ENCODE measurements at places on chromosomes 3 and 15.
A peak's percentile ranks its signal among the peaks of the same experiment; 100 is the strongest.

DNA sequence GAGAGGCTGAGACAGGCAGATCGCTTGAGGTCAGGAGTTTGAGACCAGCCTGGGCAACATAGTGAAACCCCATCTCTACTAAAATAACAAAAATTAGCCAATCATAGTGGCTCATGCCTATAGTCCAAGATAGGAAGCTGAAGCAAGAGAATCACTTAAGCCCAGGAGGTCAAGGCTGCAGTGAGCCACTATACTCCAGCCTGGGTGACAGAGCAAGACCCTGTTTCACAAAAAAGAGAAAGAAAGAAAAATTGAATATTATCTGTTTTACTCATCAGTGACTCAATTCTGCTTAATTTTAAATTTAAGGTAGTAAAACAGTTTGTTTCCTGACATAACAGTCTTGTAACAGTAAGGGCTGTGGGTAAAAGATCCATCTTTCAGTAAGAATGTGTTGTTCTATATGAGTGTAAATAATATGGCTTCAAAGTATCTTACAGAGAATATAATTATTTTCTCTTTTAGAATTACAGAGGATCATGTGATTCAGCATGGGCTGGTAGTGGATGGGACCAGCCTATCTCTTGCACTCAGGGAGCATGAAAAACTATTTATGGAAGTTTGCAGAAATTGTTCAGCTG is 85.8 kb downstream of the ATP11B start:
- DNase-seq = no peak

DNA sequence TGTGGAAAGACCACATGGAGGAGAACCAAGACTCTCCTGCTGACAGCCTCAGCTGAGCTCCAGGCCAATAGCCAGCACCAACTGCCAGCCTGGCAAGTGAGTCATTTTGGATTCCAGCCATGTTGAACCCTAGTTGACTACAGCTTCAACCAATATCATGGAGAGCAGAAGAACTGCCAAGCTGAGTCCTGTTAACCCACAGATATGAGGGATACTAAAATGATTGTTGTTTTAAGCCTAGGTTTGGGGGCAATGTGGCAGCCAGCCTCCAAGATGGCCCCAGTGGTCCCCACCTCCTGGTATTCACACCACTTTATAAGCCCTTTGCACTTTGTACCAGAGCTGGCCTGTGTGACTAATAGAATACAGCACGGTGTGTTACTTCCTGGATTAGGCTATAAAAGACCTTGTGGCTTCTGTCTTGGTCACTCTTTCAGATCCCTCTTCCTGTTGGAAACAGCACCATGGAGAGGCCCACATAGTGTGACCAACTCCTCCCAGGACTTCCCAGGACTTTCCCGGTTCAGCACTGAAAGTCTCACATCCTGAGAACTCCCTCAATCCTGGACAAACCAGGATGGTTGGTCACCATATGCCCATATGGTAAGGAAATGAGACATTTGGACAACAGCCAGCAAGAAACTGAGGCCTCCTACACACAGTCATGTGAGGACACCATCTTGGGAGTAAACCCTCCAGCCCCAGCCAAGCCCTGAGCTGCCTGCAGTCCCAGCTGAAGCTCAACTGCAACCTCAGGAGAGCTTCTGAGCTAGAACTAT is 32.4 kb upstream of the CDV3 start:
- DNase-seq = peak; percentile 95

DNA sequence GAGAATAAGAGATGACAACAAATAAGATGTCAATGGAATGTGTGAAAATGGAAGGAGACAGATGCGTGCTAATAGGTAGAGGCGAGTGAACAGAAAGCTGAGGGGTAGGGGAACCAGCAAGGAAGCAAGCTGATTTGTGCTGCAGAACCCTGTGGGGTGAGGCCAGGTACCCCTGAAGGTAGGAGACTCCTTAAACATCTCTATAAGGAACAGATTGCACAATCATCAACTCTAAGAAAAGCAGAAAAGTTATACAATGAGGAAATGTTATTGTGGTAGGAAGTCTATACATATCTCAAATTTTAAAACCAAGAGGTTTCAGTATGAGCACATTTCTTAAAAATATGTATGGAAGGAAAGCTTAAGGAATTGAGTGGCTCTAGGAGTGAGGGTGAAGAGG is 315.0 kb upstream of the TPM1 start:
- no peak for DNase-seq

GRCh38 chr3:26438981-26439884 is 183.3 kb upstream of the LRRC3B start:
- DNase-seq = peak; percentile 80

DNA sequence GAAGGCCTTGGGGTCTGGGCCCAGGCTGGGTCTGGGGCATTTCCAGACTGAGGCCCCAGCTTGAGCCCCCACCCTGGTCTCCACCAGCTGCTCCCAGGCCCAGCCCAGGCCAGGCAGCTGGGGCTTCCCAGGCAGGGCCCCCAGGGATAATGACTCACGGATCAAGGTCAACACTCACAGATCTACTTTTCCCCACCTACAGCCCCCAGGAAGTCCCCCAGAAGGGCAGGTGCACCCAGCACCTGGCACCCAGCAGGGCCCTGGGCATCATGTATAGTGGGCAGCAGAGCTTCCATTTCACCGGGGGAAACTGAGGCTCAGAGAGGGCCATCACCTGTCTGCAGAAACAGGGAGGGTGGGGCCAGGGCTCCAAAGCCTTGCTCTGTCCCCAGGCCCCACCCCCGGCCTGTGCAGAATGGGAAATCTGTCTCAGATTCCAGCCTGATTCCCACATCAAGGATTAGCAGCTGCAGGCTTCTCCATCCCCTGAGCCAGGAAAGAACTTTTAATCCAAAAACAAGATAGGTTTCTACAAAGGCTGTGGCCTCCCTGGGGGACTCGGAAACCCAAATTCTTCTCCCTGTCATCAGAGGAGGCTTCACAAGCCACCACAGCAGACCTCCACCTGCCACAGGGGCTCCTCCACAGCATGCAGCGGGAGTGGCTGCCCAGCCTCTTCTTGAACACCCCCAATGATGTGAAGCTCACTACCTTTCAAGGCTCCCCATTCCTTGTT is 49.8 kb downstream of the IQSEC1 start:
- no peak for DNase-seq

GRCh38 chr15:56320316-56320715 is 44.9 kb upstream of the TEX9 start:
- DNase-seq = no peak

DNA sequence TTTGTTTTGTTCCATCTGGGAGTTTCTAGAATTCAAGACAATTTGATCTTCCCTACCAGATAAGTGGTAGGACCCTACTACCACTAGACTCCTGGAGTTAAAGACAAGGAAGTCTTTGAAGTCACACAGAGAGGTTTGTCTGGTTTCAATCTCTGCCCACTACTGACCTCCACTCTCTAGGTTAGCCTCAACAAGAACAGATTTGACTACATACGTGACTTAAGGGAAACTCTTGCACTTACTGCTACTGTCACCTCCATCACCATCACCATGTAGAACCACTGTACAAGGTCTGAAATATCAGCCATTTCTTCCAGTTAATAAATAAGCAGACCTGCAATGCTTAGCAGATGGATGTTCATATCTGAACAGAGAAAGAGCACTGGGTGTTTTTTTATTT is 148.3 kb upstream of the ARHGEF26 start:
- DNase-seq = no peak

All from renal cortical epithelial cell (primary cell).